ENCODE measurements at places on chromosomes 3 and 15.
A peak's percentile ranks its signal among the peaks of the same experiment; 100 is the strongest.

GRCh38 chr15:92883876-92884435 lies 16.2 kb upstream of the CHD2 start:
- DNase-seq, result peak; percentile 63

DNA sequence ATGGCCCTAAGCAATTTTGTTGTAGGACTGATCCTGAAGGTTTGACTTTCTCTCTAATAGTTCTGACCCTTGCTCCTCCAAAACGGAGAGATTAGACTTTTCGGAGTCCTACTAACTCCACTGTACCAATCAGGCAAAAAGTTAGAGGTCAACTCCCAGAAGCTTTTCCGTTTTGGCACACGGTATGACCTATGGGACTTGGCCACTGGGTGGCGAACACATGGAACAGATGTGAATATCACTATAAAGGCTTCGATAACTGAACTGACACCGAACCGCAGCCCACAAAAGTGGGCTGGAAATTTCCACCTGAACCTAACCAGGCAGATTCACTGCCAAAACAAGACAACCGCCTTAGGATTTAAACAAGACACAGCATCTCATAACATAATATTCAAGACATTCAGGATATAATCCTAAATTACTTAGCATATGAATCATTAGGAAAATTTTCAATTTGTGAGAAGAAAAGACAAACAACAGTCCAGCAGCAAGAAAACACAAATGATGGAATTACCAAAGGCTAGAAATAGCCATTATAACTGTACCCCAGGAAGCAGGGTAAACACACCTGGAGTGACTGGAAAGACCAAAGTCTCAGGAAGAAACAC lies 12.2 kb upstream of the TM2D3 start:
- no peak for DNase-seq

GRCh38 chr3:45002720-45003119 lies 23.4 kb upstream of the CLEC3B start:
- no peak for DNase-seq

DNA sequence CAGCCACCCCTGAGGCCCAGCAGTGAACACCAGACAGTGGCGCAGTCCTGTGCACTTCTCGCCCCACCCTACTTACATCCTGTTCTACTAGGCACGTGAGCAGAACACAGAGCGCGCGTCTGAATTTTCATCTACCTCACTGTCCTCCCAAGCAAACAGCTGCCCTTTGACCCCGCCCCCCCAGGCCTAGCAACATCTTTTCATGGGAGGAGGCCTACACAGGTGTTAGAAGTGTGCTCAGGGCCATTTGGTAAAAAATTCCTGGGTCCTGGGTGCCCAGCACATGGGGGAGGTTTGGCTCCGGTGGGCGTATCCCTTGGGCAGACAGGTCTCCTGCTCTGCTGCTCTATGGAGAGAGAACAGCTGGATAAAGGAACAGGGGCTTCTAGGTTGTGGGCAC lies 95.0 kb downstream of the MYLK start:
- no peak for DNase-seq

DNA sequence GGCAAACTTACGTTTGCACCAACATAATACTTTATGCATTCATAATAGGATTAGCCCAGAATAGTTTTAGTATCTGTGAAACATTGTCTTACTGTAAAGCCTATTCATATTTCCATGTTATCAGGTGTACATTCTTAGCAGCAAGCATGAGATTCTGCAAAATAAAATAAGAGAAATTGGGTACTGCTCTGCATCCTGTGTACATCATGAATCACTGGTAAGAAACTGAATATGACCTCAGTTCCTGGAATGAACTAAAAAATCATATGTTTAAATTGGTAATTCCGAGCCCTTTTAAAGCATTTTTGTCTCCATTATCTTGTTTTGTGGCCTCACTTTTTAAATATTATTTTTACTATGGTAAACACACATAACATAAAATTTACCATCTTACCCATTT lies 605.1 kb downstream of the ROBO1 start:
- DNase-seq, result no peak

- DNase-seq, result no peak
These were observed 35.2 kb downstream of the FBXO45 start for GRCh38 chr3:196603683-196604082.

GRCh38 chr3:154220462-154220861 lies 99.3 kb downstream of the ARHGEF26 start:
- no peak for DNase-seq

DNA sequence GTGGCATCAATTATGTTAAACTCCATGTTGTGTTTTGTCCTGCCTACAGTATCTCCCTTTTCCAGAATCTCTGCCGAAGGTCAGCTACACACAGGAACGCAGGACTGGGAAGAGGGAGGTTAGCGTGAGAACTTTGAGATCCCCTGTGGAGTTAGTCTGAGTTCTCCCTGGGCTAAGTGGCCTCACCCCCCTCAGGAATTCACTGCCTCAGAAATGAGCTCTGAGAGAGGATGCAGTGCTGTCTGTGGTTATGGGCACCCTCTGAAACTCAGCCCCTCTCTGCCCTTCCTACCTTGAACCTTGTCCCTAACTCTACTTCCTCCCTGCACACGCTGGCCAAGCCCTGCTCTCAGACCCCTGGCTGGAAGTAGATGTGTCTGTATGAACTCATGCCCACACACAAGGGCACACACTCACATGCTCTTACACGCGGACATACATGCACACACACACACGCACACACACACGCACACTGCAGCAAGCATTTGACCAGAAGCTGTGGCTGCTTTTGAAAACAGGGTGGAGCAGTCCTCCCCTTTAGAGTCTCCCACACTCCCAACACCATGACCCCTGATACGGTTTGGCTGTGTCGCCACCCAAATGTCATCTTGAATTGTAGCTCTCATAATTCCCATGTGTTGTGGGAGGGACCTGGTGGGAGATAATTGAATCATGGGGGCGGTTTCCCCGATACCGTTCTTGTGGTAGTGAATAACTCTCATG lies 5.3 kb upstream of the VIPR1 start:
- DNase-seq, result no peak

GRCh38 chr15:51405693-51406523 lies 64.5 kb downstream of the GLDN start:
- DNase-seq, result peak; percentile 39

DNA sequence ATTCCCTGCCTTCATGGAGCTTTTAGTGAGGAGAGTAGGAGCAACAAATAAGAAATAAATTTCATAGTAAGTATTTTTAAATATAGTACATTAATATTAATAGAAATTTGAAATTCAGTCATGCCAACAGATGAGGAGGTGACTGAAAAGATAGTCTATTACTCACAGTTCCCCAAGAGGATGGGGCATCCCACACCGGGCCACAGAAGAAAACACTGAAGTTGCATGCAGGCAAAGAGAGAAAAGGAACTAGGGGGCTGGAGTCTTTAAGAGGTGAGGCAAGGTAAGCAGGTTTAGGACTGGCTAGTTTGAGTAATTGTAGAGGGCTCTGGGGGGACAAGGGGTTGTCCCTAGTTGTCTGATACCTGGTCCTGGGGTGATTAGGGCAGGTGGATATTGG lies 120.1 kb upstream of the UMPS start:
- DNase-seq, result no peak

- peak; percentile 42 for DNase-seq
These were observed 66.2 kb upstream of the CSTA start for GRCh38 chr3:122258757-122259371.

DNA sequence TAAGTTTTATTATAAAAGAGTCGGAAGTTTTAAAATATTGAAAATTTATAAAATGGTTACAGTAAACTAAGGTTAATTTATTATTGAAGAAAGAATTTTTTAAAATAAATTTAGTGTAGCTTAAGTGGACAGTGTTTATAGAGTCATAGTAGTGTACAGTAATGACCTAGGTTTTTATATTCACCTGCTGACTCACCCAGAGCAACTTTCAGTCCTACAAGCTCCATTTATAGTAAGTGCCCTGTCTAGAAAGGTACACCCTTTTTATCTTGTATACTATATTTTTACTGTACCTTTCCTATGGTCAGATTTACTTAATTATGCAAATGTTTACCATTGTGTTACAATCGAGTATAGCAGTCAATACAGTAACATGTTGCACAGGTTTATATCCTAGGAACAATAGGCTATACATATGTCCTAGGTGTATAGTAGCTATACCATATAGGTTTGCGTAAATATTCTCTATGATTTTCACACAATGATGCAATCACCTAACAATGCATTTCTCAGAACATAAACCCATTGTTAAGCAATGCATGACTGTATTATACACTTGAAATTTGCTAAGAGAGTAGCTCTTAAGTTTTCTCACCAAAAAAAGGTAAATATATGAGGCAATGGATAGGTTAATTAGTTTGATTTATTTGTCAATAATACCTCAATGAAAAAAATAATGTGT lies 106.9 kb upstream of the CD96 start:
- DNase-seq, result no peak

GRCh38 chr15:39115379-39116057 lies 465.4 kb upstream of the THBS1 start:
- DNase-seq, result no peak

DNA sequence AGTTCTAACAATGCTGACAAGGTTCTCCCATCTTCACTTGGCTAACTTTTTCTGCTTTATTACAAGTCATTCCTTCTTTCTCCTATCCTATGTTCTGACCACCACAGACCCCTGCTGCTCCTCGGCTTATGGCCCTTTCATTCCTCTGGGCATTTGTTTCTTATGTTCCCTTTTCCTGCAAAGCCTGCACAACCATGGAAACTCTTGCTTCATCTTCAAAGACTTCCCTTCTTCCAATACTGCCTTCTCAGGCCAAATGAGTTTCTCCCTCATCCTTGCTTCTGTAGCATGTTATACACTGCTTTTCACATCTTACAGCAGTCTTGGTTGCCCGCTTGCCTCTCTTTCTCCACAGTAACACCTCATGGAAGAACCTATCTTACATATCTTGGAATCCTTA lies 17.9 kb upstream of the ATOSA start:
- no peak for DNase-seq

- DNase-seq, result no peak
These were observed 53.5 kb upstream of the KIF23 start for GRCh38 chr15:69360642-69361041.

GRCh38 chr3:119295816-119296726 lies 1.9 kb downstream of the ARHGAP31 start:
- DNase-seq, result no peak
